Naive B cell (primary cell): ENCODE measurements at places on chromosomes 3 and 15.

- DNase-seq = no peak
Observed at GRCh38 chr3:134754768-134755559, 40.1 kb upstream of the EPHB1 start.

DNA sequence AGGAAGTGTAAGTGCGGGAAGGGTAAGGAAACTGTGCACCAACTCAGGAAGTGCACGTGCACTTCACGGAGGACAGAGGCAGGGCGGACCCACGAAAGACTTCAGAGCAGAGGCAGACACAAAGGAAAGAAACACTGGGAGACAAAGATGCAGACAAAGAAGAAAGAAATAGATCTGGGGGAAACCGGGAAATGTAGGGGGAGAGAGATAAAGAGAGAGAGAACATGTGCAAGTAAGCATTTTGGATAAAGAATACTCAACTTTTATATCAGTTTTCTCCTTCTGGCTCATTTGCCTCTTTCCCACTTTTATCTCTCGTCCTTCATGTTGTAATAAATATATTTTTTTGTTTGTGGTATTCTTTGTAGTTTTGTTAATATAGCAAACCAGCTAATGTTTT lies 204.2 kb downstream of the WDR72 start:
- no peak for DNase-seq

- no peak for DNase-seq
Observed at GRCh38 chr3:196323691-196324090, 5.7 kb upstream of the DYNLT2B start.

DNA sequence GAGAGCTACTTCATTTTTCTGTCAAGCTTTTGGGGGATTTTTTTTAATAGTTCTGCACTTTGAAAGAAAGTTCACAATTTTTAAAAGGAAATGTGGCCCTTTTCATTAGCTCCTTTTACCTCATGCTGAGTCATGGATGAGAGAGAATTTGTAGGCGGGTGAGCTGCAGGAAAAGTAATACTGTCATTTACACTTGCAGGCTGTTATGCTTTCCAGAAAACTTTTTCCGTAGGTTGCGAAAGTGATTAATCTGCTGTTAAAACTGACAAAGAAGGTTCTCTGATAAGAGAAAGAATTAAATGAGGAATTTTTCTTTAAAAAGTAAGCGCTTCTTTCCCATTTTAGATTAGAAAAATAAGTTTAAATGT lies 430.2 kb downstream of the LPP start:
- no peak for DNase-seq

DNA sequence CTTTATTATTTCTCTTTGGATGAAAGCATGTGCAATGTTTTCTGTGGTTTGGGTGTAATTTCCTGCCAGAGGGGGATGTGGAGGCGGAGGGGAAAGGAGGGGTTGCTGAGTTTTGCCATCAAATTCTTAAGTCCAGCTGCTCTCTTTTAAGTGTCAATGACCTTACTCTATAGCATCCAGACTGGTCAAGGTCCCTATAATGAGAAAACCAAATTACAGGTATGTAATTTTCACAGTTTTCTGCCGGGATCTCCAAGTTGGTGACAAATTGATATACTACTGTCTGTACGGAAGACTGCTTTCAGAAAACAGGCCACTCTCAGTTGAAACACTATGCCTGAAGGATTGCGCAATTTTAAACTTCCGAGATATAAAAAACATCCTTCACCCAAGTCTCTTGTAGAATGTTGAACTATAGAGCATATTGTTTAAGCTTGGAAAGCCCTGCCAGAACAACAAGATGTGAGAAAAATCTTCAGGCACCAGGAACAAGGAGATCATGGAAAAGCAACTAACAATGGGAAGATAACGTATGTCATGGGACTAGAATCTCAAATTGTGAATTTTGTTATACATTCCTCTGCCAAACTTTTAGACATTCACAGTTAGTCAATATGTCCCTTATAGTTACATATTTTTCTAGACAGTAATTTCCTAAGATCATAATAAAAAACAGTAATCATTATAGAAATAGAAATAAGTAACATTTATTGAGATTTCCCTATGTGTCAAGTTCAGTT lies 300.7 kb upstream of the SATB1 start:
- DNase-seq = peak; percentile 20

GRCh38 chr3:103991461-103992115 lies 1375.1 kb upstream of the ALCAM start:
- DNase-seq = no peak

DNA sequence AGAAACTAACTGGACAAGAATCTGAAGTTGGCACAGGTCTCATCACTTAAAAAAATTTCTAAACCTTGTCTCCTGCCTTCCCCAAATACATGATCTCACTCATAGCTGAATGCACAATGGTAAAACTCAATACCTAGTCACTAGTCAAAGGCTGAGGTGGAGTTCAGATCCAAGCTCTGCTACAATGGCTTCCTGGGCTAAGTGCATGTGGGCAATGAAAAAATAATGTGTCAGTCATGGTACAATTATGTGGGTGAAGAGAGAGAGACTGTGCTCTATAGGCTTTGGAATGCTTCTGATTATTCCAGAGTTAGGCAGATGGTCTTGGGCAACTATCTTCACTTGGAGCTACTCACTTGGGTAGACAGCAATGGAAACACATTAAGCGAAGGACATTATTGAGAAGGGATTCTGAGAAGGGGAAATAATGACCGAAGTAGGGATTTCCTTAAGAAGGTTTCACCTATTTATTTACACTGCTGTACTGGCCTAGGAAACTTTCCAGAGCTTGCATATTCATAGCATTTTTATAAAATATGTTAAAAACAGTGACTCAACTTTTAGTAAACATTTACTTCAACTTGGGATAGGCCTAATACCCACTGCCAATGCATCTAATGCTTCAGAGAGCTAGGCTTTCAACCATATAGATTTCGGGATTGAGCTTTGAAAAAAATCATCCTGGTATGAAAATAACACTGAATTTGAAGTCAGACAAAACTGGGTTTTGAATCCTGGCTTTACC lies 58.7 kb upstream of the PLXND1 start:
- DNase-seq = no peak

GRCh38 chr3:160556141-160556540 lies 9.2 kb downstream of the KPNA4 start:
- no peak for DNase-seq

- DNase-seq = no peak
Observed at GRCh38 chr15:70324001-70324974, 226.6 kb upstream of the TLE3 start.

DNA sequence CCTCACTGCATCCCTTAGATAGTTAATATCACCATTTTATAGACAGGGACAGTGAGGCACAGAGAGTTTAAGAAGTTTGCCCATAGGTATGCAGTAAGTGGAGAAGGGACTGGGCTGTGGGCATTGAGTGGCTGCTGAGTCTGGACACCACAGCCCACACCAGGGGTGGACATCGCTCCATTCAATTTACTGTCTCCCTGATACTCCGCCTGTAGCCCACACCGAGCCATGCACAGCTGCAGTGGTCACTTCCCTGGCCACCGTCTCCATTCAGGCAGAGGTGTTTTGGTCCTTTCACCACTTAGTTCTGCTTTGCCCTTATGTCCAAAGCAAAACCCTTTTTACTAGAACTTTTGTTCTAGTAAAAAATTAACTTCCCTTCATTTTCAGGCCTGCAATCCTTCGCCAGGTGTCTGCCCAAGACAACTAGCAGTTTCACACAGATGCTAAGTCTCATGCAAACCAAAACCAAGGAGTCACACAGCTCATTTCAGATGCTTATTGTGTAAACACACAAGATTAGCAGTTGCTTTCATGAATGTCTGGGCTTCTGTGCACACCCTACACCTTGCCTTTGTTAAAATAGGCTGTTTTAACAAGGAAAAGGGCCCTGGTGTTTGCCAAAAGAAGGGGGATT lies 30.1 kb downstream of the ZNF35 start:
- DNase-seq = no peak

- no peak for DNase-seq
Observed at GRCh38 chr3:159654183-159655134, 334.2 kb upstream of the IL12A start.

DNA sequence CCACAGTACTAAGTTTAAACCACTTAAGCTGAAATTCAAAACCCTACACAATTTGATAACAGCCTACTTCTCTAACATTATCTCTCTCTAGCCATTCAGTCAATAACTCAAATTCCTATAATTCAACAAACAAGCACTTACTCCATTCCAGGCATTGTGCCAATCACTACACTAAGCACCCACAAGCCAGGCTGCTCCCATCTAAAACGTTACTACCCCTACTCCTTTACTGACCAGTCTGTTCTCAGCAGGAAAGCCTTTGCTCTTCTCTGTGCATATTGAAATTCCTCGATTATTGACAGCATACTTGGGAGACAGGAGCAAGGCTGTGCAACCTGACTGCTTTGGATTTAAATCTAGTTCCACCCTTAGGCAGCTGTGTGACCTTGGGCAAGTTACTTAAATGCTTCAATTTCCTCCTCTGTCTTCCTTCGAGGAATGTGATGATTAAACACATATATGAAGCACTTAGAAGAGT lies 177.2 kb upstream of the THBS1 start:
- DNase-seq = no peak

DNA sequence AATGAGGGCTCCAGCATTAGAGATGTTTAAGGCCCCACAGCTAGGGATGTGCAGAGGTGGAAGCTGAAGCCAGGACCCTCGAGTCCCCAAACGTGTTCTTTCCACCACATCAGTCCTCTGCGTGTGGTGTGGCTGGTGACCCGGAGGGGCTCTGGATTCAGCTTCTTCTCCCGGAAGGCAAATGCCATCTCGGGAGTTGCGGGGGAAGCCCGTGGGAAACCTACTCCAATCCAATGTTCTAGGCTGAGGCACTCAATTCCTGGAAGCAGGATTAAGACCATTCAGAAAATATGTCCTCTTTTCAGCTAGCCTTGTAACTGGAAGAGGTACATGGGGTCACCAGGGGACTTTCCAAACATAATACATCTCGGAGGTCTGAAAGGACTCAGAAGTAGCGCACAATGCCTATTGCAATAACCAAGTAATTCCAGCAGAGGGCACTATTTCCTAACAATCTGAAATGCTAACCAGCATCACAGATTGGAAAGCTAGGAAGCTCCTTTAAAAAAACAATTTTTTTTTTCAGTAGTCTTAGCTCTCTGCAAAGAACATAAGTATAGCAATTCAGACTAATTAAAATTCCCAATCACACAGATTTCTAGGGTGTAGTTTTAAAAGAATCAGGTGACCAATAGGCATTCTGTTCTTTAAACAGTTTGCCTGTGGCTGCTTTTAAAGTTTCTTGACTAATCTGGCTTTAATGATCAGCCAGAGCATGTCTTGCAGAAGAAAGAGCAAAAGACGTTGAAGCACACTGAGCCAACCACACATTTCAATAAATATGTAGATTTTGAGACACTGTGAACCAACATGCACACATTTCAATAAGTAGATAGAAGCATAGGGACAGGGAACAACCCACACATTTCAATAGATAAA lies 36.1 kb downstream of the BNC1 start:
- DNase-seq = peak; percentile 12

DNA sequence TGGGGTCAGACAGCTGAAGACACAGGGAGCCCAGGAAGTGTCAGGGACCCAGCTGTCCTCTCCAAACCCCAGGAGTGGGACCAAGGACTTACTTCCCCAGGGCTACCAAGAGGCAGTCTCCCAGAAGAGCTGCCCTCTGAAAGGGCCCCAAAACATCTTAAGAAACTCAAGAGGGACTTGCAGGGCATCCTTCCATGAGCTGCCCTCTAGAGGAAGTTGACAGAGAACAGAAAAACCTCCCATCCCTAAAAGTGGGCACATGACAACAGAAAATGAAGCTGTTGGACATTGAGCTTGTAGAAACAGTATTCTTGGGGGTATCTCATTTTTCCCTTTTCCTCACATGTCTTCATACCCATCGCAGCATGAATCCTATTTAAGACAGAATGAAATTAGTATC lies 58.9 kb downstream of the MECOM start:
- no peak for DNase-seq

DNA sequence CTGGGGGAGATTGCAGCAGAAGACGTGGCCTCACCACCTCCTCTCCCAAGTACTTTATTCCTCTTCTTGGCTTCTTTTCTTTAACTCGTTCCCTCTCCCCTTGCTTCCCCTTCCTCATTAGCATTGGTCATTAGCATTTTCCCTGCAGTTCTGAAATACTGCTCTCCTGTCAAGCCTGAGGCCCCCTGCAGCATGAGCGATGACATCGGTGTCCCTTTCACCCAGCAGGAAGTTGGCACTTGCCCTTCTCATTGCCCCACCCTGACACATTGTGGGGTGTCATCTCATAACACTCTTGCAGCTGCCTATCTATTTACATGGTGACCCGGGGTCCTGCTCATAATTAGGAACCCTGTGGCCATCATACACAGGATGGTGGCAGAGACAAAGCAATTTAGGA lies 167.1 kb downstream of the ARRDC4 start:
- DNase-seq = no peak

DNA sequence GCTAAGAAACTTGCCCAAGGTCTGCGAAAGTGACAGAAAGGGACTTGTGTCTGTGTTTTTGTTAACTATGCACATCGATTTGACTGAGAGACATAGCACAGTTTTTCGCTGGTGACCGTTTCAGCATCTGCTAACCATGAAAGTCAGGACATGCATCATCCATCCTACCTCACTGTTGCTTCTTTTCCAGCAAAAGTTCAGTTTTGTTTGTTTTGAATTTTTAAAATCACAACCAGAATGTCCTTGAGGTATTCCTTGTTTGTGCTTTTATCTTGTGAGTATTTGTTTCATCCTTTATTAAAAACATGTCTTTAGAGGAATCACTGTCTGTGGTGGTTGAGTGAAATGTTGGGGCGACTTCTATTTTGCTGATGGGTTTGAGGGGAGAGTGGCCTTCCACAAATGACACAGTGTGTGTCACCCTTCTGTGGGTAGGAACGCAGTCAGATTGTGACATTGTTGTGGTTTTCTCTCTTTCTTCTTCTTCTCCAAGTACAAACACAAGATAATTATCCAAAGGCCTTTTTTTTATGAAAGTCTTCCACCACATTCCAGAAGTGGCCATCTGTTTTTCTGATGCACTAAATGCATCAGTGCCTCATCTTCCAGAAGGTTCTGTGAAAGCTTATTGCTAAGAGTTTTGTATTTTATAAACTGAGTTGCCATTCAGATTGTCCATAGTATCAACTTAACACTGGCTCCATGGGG lies 214.4 kb upstream of the NR2E3 start:
- DNase-seq = no peak

DNA sequence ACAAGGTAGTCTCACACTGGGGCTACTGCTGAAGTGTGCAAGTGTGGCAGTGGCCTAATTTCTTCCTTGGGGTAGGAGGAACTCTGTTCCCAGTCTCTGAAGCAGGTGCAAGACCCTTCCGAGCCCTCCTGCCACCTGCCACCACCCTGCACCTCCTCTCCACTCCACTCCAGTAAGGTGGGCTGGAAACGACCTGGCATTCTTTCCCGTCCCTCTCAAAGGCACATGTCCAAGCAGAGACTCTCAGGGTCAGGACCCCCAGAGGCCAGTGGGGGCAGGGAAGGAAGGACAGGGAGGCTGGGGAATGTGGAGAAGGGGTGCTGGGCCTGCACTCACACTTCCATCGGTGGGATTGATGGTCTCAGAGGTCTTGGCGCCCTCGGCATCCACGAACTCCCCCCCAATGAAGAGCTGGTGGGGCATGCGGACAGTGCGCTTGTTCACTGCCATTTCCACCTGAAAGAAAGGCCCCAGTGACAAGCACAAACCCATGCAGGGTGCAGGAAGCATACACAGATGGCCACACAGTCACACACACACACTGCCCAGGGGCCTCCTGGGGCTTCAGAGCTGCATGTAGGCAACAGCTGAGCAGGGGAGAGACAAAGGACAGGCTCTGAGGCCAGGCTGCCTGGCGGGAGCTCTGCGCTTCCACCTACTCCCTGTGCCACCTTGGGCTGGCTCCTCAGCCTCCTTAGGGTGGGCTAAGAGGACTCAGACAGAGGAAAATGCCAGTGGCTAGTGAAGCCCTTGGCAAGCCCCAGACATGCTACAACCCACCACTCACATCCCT lies 43.8 kb downstream of the ALDH1L1 start:
- no peak for DNase-seq

GRCh38 chr3:31170932-31171670 lies 276.6 kb upstream of the GADL1 start:
- no peak for DNase-seq
